GM12891 (cell line): ENCODE measurements at places on chromosomes 5 and 9.

- no peak for DNase-seq
Measured at GRCh38 chr5:138545919-138546562, 3.0 kb upstream of the ETF1 start.

DNA sequence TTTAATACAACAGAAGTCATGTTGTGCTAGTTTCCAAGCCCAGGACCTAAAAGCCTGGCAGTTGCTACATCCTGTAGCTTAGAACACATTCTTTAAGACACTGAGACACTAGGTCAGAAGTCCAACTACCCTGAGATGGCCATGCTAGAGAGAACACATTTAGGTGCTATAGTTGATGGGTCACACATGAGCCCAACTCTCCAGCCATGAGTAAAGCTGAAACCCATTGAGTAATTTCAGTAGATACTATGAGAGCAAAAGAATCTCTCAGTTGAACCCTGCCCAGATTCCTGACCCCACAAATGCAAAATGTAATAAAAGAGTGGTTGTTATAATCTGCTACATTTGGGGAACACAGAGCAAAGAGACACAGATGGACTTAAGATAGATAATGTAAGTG, 164.4 kb downstream of the SEMA5A start:
- no peak for DNase-seq

DNA sequence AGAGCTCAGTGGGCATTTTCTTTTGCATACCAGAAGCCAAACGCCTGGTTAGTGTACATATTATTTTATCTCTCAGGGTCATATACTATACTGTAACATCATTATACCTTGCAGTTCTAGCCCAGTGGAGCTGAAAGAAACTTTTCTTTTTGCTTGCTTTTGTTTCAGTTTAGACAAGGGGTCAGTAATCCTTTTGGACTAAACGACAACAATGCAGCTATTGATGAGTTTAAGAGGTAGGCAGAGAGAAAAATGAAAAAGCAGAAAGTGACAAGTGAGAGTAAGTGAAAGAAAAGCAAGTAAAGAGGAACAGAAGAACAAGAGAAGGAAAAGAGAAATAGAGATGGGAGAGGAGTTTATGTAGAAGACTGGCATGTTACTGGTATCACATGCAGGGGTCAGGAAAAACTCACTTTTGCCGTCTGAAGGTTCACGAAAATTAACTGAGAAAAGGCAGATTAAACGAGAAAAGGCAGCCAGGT, 47.4 kb upstream of the TENT2 start:
- DNase-seq, result no peak

DNA sequence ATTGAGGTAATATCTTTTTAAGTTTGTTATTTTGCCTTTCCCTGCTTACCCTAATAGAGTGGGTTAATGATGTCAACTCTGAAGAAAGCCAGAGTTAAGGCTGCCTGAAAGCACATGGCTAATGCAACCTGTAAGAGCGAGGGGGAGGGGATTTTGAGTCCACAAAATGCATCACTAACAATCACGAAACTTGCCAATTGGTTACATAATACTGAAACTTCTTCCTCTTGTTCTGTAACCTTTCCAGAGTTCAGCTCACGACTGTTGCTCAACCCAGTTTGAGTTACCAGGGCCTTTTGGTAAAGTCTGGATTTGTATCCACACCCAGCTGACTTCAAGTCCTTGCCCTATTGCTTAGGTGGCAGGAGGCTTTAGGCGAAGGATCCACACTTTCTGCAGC, 308.8 kb downstream of the EFNA5 start:
- DNase-seq, result no peak

- DNase-seq, result no peak
Measured at GRCh38 chr9:9920425-9921060, 692.3 kb downstream of the PTPRD start.

GRCh38 chr5:53008751-53009150, 19.6 kb downstream of the ITGA2 start:
- no peak for DNase-seq

DNA sequence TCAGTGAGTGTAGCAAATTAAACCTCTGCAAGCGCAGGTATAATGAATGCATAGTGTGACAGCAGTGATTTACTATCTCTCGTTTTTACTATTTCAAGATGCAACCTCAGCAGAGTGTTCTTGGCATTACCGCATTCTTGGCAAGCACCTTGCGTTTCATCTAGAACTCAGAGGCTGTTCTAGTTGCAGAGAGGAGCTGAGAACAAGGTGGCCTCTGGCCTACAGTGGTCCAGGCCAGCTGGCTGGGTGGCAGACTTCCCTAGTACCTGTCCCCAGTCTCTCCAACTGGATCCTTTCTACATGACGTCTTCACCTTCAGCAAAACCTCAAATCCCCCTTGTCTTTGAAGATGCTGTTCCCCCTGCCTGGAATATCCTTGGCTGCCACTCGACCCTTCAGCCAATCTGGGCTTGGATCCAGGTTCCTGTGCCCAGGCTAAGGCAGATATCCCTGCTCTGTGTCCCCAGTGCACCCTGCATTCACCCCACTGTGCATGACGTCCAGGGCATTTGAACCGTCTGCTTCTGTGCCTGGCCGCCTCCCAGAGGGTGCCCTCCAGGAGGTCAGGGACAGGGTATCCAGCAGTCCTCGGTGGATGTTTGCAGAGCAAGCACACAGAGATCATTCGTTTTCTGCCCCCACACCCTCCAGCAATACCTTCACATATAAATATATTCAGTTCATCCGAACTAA, 120.4 kb upstream of the CPEB4 start:
- DNase-seq, result no peak

DNA sequence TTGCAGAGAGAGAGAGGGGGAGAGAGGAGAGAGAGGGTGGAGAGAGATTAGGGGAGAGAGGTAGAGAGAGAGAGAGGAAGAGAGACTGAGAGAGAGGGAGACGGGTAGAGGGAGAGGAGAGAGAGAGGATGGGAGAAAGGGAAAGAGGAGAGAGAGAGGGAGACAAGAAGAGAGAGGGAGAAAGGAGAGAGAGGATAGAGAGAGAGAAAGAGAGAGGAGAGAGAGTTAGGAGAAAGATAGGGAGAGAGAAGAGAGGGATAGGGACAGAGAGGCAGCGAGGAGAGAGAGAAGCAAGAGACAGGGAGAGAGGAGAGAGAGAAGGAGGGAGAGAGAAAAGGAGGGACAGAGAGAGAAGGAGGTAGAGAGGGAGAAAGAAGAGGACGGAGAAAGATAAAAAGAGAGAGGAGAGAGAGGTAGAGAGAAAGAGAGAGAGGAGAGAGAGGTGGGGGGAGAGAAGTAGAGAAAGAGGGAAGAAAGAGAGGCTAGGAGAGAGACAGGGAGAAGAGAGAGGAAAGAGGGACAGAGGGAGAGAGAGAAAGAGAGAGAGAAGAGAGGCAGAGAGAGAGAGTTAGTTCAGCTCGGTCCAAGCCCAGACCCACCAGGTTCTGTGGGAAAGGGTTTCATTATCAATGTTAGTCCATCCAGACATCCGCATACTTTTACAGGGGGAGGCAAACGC, 399.3 kb downstream of the ZSWIM6 start:
- no peak for DNase-seq

- DNase-seq, result no peak
Measured at GRCh38 chr9:111161015-111161415, 122.7 kb upstream of the LPAR1 start.

GRCh38 chr5:142303565-142303964, 21.3 kb downstream of the SPRY4 start:
- no peak for DNase-seq

- DNase-seq, result no peak
Measured at GRCh38 chr5:172109749-172110148, 78.3 kb downstream of the STK10 start.

GRCh38 chr5:142221091-142221860, 103.5 kb downstream of the SPRY4 start:
- DNase-seq, result no peak

- no peak for DNase-seq
Measured at GRCh38 chr9:36803961-36804360, 230.1 kb downstream of the PAX5 start.

GRCh38 chr5:160293901-160294561, 18.3 kb downstream of the CCNJL start:
- no peak for DNase-seq

DNA sequence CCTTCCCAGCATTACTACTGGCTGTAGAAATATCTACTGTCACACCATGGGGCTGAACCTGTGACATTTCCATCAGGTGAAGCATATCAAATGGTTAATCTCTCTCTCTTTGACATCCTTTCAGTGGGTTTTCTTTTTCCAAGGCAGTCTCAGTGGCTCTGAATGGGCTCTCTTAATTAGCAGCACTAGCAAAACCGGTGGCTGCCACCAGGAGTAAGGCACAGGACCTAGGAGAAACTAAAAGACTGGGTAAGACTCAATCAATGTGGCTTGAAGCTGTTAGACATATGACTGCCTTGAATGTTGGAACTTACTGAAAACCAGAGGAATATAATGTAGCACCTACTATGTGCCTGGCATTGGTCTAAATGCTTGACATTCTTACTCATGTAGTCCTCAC, 445.0 kb upstream of the KIF2A start:
- DNase-seq, result no peak

GRCh38 chr5:64569858-64570257, 64.0 kb downstream of the RGS7BP start:
- no peak for DNase-seq

- no peak for DNase-seq
Measured at GRCh38 chr9:13001989-13002580, 227.3 kb downstream of the LURAP1L start.

DNA sequence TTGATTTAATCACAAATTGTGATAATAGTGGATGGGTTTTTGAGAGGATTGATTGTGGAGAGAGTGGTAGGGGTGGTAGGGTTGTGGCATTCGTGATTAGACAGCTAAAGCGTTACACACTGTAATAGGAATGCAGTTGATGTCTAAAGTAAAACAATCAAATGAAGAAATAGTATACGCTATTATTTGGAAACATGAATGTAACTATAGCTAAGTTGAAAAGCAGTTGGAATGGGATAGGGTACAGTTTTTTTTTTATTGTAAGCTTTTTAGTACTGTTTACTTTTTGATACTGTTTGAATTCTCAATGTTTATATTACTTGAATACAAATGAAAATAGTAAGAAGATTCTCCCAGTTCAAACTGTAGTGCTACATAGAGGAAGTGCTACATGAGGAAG, 51.8 kb downstream of the RANBP17 start:
- no peak for DNase-seq

DNA sequence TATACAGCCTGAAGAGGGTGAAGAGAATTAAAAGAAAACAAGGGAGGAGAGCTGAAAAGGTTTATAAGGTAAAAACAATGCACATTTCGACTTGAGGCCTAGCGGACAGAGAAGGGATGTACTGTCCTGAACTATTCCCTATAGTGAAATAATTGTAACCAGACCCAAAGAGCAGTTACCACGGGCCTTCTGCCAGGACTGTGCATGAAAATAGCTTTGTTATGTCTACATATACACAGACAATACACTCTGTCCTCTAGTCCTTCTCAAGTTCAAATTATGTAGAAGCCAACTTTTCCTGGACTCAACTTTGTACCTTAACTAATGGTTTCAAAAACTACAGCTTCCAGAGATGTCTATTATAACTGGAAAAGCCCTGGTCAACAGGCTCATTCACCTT, 223.7 kb downstream of the PCSK5 start:
- no peak for DNase-seq

DNA sequence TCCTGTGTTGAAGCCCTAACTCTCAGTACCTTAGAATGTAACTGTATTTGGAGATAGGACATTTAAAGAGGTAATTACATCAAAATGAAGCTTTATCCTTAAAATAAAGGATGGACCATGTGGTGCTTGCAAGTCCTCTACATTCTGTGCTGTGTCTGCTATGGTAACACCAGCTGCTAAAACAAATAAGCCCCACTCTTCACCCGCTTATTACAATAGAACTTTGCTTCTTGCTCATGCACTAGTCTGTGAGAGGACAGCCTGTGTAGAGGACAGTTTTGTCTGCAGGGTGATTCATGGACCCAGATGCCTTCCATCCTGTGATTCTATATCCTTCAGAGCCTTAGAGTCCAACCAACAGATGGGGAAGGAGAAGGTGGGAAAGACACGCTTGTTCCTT, 12.5 kb upstream of the IGFBPL1 start:
- DNase-seq, result no peak

GRCh38 chr5:5351288-5351979, 71.0 kb upstream of the ICE1 start:
- no peak for DNase-seq

DNA sequence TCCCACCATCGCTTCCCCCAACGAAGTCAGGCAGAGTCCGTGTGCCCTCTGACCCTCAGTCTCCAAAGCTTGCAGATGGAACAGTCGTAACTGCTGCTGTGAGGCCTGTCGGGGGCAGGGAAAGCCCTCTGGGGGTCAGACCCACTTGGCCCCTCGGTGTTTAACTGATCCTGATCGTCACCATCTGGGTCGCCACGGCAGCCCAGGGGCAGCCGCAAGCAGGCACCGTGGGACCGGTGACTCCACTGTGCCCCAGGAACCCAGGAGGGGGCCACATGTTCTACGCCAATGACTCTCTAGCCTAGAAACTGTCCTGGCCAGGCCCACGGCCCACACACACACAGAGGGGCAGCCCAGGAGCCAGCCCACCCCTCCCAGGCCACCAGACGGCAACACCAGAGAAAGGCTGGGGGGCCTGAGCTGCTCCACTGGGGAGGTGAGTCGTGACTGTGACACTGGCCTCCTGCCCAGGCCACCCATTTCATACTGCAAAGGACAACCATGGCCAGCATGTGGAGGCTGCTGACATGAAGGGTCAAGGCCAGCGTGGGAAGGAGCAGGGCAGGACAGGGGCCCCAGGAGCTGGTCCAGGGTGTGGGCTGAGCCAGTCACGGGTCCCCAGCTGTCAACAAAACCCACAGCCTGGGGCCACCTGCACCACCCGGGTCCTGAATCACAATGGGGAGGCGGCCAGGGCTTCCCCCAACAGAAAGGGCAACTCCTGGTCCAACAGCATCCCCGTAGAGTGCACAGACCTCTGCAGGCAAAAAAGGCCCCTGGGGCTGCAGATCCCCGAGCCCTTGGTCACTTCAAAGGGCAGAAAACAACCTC, 20.8 kb downstream of the VAV2 start:
- DNase-seq, result no peak

GRCh38 chr5:54363669-54364068, 53.3 kb upstream of the ARL15 start:
- DNase-seq, result no peak

GRCh38 chr5:180313677-180314505, 22.0 kb upstream of the MAPK9 start:
- DNase-seq, result no peak

DNA sequence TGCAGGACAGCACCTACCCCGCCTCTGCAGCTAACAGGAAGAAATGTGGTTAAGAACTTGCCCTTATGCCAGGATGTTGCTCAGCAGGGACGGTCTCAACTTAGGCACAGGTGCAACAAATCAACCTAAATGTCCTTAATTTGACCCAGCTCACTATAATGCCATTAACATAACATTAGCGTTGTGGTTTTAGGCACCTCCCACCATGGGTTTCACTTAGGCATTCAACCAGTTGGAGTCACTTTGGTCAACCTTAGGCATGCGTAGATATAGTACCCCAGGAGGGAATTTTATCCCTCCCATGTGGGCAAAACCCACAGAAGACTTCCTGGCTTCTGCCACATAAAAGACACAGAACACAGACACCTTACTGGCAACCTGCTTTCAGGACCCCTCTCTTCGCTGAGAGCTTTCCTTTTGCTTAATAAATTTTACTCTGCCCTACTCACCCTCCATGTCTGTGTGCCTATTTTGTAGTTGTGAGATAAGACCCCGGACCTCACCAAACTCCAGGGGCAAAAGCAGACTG, 8.7 kb upstream of the ERAP1 start:
- DNase-seq, result no peak
